Heart right ventricle (tissue), 16 donors: ENCODE measurements at places on chromosomes 5 and 9.

DNA sequence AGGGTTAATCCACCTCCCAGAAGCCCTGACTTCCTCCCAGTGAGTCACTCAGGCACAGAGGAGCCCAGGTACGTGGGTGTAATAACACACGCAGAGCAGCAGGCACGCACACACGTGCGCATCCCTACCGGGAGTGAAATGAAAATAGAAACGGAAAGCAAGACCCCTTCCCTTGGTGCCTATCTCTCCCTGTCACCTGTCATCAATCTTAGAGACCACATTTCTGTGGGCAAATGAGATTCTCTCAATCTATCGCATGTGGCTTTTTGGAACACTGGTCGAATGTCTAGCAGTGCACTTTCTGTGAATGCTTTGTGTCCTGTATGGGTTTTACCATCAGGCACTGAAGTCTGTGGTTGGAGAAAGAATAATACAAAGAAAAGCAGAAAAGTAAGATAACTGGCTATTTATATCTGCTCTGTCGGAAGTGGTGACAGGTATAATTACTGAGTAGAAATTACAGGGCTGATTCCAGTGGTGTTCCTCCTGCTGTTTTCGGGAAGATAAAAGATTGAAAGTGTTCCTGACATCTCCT is 137.7 kb upstream of the GRIA1 start:
- DNase-seq: no peak

- DNase-seq: no peak
Measured at GRCh38 chr5:150603052-150603451, 37.4 kb upstream of the SYNPO start.

DNA sequence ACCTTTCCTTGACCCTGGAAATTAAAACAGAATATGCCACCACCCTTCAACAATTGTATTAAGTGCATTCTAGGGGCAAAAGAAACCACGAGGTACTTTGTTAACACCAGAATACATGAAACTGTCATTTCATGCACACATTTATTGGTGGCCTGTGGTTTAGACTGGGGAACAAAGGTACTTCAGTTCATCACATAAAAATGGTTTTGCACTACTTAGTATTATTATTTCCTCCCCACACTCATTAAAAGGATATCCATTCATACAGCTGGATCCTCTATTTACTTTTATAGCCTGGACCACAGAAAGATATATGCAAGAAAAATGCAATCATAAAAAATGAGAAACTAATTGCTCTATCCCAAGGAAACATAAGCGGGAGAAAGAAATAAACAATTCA is 230.9 kb downstream of the EFNA5 start:
- no peak for DNase-seq

- DNase-seq: no peak
Measured at GRCh38 chr5:108503986-108504385, 122.1 kb upstream of the FBXL17 start.

DNA sequence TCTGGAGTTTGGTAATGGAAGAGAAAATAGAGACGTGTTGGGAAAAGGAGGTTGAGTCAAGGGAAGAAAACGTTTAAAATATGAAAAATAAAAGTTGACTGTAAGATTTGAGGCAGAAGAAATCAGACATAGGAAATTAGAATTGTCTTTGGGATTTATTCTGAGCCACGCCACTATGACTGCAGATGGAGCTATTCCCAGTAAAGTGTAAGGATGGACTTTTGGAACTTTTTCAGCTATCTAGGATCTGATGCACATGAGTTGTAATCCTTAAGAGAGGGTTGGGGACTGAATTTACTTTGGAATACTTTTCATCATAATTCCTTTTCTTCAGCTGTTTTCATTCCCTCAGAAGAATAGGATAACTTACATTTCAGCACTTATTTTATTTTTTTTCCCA is 336.7 kb downstream of the FAM170A start:
- DNase-seq: no peak

DNA sequence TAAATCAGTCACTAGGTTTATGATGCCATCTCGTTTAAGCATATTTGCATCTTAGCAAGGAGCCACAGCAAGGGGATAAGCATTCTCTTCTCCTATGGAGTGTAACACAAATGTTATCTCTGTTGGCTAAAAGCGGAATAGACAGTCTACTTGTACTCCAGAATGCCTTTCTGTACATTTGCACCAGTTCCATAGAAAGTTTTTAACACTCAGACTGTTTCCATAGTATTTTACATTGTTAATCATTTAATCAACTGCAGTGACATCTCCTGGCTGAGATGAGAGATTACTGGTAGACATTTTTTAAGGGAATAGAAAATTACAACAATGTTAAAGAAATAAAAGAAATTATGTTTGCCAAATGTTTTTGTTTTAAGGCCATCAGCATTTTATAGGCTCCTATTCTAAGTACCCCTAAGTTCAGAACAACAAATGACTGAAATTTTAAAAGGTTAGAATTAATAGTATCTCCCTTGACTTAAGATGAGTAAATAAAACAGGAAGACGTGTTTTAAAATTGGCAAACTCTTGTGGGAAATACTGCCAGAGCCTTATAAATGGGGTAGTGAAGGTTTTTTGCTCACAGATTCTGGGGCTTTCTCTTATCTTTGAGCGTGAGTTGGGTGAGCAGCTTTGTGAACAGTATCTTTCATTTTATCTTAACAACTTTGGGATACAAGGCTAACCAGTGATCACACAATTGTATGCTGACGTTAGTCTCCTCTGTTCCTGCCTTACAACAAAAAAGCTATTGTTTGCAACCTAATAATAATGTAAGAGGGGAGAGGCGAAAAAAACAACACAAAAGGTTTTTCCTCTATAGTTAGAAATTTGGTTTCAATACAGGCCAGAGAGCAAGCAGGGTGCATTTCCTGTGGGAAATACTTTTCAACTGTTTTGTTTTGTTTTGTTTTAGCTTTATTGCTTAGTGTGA is 294.3 kb downstream of the FBXL7 start:
- DNase-seq: no peak

DNA sequence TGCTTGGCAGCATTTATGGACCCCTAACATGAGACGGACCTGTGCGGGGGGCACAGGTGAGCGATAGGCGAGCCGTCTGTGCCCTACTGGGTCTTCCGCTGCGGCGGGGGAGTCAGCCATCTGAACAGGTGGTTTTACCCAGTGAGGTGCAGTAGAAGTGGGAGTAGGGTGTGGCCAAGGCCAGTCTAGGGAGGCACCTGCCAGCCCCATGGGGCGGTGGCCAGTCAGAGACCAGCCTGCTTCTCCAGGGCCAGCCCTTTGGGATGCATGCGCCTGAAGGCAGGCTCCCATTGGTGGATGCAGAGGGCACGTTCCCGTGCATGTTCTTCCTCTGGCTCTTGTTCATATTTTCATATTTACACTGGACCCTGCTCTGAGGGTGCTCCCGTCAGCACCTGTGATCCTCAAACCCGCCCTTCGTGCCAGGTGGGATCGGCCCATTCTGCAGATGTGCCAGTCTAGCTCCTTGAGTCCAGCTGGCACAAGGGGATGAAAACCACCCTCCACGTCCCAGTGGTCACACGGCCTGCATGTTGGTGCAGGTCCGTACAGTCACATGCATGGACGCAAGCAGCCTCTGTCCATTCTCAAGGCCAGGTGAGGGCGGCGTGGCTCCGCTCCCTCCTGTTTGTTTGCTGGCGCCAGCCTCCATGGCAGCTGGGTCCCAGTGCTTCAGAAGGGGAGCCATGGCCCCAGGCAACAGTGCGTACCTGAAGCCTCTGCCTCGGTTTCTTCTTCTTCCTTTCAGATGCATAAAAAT is 9.0 kb downstream of the COL5A1 start:
- DNase-seq: no peak

- DNase-seq: no peak
Measured at GRCh38 chr9:73091909-73092308, 59.8 kb upstream of the ANXA1 start.

DNA sequence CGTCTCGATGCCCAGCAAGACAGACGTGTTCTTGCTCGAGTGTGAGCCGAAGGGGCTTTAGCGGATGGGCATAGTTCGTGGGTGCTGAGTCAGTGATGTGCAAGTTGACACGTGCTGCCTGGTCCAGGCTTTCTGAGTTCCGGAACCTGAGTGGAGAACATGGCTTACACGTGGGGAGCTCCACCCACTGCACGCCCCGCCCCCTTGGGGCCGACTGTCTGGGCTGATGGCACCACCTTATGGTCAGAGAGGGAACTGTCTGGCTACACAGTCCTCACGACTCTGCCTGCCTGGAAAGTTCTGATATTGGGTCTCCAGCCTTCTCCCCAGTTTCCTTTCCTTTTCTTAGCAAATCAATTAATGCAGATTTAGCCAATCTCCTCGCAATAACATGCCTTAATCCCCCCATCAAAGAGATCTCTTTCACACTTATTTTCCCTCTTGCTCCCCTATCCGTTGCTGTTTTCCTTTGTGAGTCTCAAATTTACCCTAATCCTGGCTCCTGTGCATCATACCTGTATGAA is 3.8 kb upstream of the STC2 start:
- DNase-seq: peak; percentile 83

- no peak for DNase-seq
Measured at GRCh38 chr9:89706731-89707191, 101.9 kb downstream of the GADD45G start.

DNA sequence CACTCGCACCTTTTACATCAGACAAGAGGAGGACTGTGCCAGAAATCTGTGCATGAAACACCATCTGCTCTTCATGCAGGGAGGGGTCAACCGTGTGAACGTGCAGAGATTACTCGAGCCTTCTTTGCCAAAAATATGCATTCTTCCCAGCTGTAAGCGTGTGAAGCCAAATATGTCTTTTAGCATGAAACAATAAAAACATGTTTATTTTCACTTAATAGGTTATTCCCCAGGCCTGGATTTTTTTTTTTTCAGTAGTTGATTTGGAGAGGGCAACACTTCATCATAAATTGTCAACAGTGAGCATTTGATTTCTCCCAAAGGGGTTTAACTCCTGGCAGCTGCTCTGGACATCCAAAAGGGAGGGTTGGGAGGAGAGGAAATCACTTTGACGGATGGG is 23.8 kb downstream of the PLAC8L1 start:
- DNase-seq: no peak

- no peak for DNase-seq
Measured at GRCh38 chr5:14211818-14212803, 69.0 kb downstream of the TRIO start.

GRCh38 chr9:81499021-81499454 is 190.3 kb downstream of the TLE1 start:
- DNase-seq: no peak

DNA sequence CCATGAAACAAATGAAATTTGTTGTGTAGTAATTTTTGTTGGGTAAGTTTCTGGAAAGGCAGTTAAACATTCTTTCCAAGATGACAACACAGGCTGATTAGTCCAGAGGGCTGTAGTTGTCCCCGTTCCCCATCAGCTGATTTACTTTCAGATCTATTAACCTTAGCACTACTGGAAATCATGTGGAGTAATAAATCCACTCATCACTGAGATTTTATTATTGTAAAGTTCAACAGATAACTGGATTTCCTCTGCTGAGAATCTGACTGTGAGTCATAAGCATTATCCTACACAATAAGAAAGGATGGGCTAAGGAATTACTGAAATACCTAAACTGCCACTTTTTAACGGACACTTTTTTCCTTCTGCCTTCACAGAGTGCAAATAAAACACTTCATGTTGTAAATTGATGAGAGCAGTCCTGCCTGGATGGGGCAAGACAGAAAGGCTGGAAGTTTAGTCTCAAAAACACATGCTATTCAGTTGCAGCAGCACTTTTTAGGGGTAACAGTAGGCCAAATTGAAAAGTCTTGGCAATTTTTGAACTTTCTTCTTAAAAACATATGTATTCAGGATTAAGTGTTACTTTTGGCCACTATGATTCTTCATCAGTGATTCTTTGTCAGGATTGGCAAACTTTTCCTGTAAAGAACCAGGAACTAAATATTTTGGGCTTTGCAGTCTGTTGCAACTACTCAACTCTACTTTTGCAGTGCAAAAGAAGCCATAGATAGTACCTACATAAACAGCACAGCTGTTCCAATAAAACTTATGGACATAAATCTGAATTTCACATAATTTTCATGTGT is 7.0 kb downstream of the STOM start:
- no peak for DNase-seq

GRCh38 chr5:4730279-4730678 is 409.9 kb upstream of the ADAMTS16 start:
- DNase-seq: no peak

DNA sequence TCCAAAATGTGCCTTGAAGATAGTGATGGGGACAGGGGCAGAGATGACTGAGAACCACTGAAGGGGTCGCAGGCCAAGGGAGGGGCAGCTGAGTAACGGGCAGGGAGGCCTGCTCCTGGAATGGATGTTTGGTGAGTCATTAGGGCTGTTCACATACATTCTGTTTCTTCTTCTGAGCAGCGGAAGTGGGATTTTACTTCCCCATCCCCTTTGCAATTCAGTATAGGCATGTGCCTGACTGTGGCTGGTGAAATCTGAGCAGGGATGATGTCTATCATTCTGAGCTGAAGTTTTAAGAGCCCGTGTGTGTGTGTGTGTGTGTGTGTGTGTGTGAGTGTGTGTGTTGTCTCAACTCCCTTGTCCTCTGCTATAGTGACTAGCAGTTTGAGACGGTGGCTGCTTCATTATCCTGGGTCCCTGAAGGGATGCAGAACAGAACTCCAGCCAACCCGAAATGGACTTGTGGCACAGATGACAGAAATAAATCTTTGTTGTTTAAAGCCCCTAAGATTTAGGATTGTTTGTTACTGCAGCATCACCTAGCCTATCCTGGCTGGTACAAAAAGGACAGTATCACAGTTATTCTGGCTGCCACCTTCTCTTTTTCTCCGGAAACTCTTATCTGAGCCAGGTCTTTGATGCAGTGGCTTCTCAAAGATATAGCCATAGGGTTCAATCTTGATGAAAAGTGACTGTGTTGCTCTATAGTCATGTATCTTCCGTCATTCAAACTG is 29.2 kb upstream of the TGFBI start:
- no peak for DNase-seq

DNA sequence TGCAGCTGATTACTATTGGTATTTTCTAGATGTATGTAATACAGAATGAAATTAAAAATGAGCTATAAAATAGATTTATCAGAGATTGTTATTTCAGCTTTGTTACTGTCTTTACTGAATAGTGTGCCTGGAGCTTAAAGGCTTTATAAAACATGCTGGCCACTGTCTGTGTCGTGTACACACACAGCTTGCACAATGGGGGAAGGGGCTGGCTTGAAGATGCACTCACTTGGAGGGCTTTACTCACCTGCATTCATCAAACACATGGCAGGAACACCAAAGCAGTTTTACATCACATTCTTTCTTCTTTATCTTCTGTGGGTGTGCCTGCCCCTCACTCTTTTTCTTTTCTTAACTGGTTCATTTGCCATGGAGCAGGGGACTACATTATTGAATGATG is 60.9 kb downstream of the TLE4 start:
- DNase-seq: no peak
